Naive thymus-derived CD4-positive, alpha-beta T cell (primary cell): ENCODE measurements at places on chromosomes 7 and 10. TPM values are rescaled to one million over a fixed set of nuclear protein-coding genes. Genes with fewer than 3 reads are reported as not detected.

The GAD2 gene
- total RNA-seq: not detected in 2 replicates

The CALML5 gene
- not detected for total RNA-seq

The GRID2IP gene
- 1.5 TPM for total RNA-seq

The ACSL5 gene
- 35.9 TPM for total RNA-seq

The CHAT gene
- not detected for total RNA-seq

The NEUROG3 gene
- total RNA-seq: 0.24 TPM

The JAKMIP3 gene
- total RNA-seq: 0.22 TPM

The FKBP9 gene
- 0.84 TPM for total RNA-seq

The PTPRN2 gene
- total RNA-seq: 1.4 TPM

The GPRIN2 gene
- total RNA-seq: not detected
